Activated T-helper 1 cell treated with anti-CD3 and anti-CD28 coated beads, Interleukin-2, amount 50 U/mL, for 16 hours (primary cell): ENCODE measurements at places on chromosomes 3 and 15.
A peak's percentile ranks its signal among the peaks of the same experiment; 100 is the strongest.

DNA sequence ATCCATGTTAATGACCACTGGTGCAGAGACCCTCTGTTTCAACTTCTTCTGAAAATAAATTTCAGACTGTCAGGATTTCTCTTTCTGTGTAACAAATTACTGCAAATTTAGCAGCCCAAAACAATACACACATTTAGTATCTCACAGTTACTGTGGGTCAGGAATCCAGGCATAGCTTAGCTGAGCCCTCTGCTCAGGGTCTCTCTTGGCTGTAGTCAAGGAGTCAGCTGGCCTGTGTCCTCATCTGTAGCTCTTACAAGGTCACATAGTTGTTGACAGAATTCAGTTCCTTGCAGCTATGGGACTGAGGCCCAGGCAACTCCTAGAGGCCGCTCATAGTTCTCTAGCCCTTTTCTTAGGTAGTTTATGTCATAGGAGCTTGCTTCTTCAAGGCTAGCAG is 51.9 kb downstream of the NKIRAS1 start:
- no peak for DNase-seq

DNA sequence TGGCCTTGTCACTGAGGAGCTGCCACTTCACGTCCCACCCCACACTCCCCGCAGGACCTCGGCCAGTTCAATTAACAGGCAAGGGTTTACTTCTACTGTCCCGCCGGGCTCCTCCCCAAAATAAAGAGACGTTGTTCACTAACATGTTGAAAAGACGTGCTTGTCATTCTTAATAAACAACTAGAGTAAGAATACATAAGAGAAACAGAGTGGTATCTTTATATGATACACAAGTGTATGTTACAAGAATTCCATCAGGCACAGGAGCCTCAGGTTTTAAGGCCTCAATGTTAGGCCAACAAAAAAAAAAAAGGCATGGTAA is 326 bp upstream of the IMPDH2 start:
- DNase-seq: no peak

DNA sequence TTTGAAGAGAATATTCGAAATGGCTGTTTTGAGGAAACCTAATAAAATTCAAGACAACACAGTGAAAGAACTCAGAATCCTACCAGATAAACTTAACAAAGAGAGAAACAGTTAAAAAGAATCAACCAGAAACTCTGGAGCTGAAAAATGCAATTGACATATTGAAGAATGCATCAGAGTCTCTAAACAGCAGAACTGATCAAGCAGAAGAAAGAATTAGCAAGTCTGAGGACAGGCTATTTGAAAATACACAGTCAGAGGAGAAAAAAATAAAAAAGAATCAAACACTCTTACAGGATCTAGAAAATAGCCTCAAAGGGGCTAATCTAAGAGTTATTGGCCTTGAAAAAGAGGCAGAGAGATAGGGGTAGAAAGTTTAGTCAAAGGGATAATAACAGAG is 13.5 kb downstream of the C3orf33 start:
- DNase-seq: no peak

DNA sequence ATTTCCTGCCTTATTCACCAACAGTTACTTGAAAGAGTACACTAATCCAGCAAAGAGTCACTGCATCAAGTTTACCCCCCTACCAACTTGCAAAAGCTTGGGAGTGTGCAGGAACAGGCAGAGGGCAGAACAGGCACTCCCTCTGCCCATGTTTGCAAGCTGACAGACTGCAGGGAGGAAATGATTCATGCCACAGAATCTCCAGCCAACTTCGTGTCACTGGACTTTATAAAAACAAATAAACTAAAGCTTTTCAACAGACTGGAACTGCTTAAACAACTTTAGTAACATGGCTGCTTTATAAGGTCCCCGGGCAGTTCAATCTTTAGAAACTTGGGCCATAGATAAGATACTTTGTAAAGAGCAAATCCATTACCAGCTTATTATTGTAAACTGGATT is 129.5 kb downstream of the THRB start:
- DNase-seq: no peak

- no peak for DNase-seq
Measured at GRCh38 chr15:65032801-65033537, 3.5 kb upstream of the MTFMT start.

DNA sequence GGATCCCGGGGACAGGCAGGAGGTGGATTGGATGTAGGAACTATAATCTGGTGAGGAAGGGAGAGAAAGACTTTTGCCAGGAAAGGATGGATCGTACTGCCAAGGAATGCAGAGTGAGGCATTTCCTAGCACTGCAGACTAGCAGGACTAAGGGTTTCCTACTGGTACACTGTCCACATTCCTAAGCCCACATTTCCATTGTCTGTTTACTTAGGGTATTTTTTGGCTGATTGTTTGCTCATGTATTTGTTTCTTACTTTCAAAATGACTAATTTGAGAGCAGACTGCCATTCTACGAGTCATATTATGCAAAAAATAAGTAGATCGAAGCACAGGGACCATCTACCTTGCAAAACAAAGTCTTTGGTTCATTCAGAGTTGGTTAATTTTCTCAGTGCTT is 1029.5 kb upstream of the NR2F2 start:
- DNase-seq: no peak

GRCh38 chr15:69847625-69848024 is 250.1 kb downstream of the TLE3 start:
- DNase-seq: no peak

DNA sequence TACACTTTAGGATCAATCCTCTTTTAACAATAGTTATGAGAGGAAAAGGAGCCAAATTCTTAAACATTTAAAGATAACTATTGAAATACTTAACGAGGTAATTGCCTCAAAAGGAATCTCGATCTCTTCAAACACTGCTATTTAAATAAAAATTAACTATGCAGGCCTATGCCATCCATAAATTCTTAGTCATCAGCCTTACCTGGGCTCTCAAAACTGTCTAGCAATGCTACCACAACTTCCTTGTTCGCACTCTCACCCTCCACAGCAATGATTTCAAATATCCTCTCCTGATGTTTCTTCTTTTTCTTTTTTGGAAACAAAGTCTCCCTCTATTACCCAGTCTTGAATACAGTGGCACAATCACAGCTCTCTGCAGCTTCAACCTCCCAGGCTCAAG is 12.3 kb downstream of the ETFA start:
- DNase-seq: no peak

GRCh38 chr3:193573403-193574191 is 18.9 kb upstream of the ATP13A4 start:
- DNase-seq: no peak

DNA sequence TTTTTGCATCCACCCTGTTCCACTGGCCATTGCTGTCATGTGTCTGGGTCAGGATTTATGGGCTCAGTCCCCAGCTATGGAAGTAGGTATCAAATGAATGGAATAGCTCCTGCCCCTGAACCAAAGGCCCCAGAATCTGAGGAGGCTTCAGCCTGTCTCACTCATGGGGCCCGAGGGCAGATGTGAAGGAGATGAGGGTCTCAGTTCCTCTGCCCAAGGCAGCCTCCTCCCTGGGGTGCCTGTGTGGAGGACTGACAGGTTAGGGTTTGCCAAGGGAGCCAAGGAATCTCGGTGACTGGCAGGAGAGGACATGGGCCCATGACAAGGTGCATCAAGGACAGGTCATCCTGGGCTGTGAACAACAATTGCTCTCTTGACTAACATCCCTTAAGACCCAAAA is 70.4 kb downstream of the CPN2 start:
- DNase-seq: no peak

DNA sequence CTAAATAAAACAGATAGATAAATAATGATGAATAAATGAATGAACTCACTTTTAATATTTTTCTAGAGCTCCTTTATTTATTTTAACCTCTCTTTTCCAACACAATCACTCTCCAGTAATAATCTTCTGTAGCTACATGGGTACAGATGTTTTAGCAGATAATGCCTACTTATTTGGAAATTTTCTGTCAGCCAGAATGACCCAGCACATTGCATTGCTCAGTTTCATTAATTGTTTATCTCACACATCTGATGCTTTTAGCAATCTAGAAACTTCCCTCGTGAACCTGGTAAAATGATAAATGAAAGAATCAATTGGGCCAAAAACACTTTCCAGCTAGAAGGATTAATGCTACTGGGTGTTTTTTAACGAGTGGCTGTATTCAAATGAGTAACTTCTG is 14.9 kb upstream of the MYH15 start:
- DNase-seq: no peak

DNA sequence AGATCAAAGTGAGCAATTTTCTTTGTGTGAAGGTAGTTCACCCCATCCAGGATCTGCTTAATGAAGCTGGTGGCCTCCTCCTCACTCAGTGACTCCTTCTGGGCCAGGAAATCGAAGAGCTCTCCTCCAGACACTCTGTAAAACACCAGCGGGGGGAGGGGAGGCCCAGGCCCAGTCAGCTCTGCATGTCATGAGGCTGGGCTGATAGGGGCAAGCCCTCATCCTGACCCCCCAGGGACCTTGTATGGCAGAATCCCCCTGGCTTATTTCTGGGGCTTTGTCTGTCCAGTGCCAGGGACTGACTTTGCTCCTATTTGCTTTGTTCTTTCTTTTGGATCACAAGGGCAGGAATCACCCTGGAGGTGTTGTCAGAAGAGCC is 74.9 kb downstream of the DAPK2 start:
- peak; percentile 20 for DNase-seq

DNA sequence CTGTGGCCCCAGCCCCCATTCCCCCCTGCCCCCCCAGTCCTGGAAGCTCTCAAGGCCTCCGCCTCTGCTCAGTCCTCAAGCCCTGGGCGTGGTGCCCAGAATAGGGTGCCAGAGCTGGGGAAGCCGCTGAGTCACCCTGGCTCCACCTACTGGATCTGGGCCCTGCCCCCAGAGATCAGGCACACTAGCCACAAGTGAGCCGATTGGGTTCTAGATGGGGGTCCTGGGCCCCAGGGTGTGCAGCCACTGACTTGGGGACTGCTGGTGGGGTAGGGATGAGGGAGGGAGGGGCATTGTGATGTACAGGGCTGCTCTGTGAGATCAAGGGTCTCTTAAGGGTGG is 5.7 kb downstream of the EIF4G1 start:
- DNase-seq: no peak

DNA sequence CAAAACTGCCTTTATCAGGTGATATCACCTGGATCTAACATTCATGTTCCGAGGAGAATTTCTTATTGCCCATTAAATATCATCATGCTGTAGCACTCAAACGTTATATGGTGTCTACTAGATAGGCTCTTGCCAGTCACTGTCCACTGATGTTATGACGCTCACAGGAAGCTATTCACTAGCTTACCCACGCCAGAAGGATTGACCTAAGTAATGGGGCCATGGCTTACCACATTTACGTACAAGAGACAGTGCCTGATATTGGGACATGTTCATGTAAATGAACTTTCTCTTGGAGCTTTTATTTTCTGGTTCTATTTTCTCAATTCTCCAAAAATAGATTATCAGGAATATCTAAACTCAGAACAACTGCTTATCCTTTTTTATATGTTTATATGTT is 91.7 kb upstream of the NAALADL2 start:
- DNase-seq: no peak

DNA sequence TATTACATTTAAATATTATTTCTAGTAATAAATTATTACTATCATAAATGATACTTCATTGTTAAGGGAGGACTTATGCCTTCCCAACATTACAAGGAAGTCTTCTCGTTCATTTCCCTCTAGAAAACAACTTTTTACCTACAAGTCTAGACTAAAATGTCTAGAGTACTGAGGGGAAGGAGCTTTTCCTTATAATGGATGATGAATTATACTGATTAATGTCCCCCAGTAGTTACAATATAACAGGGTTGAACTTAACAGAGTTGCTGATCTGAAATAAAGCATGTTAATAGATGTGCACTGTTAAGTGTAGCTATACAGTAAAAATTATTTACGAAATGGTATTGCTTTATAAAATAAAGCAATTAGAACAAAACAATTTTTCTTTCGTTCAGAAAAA is 2.7 kb upstream of the MNS1 start:
- no peak for DNase-seq

GRCh38 chr3:101574388-101575112 is 570 bp downstream of the PCNP start:
- peak; percentile 30 for DNase-seq

GRCh38 chr15:45169608-45170480 is 17.9 kb downstream of the SHF start:
- DNase-seq: no peak

GRCh38 chr3:69403454-69403853 is 17.6 kb upstream of the FRMD4B start:
- DNase-seq: no peak

DNA sequence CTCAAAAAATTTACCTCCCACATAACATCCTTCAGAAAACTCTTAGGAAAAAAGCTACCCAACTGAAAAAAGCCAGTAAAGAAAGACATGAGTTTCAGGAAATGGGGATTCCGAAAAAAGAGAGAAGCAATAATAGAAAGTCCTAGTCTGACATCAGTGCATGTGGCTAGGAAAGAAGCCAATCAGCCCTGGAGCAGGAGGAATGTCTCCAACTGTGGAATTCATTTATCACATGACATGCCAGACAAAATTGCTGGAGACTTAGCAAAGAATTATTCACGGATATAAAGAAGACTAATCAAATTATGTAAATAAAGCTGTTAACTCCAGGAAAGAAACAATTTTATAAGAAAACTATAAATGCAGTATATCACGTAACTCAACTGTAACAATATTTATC is 258.9 kb upstream of the RARB start:
- no peak for DNase-seq

- DNase-seq: no peak
Measured at GRCh38 chr3:9598783-9599387, 45.3 kb upstream of the LHFPL4 start.

DNA sequence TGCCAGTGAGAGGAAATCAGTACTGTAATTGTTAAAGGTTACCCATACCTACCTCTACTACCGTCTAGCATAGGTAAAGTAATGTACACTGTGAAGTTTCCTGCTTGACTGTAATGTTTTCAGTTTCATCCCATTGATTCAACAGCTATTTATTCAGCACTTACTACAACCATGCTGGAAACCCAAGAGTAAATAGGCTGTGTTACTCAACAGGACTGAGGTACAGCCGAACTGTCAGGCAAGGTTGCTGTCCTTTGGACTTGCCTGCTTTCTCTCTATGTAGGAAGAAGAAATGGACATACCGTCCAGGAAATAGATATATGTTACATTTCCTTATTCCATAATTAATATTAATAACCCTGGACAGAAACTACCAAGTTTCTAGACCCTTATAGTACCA is 265.5 kb downstream of the NR2F2 start:
- no peak for DNase-seq
